Osteocyte (in vitro differentiated cells): ENCODE measurements at places on chromosomes 12 and 14. TPM values are rescaled to one million over a fixed set of nuclear protein-coding genes. Genes with fewer than 3 reads are reported as not detected.

The CDC42BPB gene
- 99.0 and 102 TPM in 2 replicates for total RNA-seq

- no peaks in the 10 kb centered on the region for H3K27me3 ChIP-seq
- no peak overlapping the region for H3K4me3 ChIP-seq
- H3K4me1 ChIP-seq, result peaks cover 46% of the 10 kb centered on the region
- no peak overlapping the region for H3K27ac ChIP-seq
- DNase-seq, result no peak
These were observed 396.5 kb downstream of the RAD51B start for GRCh38 chr14:68216079-68216478.

GRCh38 chr12:44465139-44465538 lies 411.0 kb downstream of the NELL2 start:
- DNase-seq, result no peak
- H3K36me3 ChIP-seq, result no peaks in the 10 kb centered on the region
- peaks cover 3% of the 10 kb centered on the region for H3K27me3 ChIP-seq
- H3K4me3 ChIP-seq, result no peak overlapping the region
- no peaks in the 10 kb centered on the region for H3K4me1 ChIP-seq

DNA sequence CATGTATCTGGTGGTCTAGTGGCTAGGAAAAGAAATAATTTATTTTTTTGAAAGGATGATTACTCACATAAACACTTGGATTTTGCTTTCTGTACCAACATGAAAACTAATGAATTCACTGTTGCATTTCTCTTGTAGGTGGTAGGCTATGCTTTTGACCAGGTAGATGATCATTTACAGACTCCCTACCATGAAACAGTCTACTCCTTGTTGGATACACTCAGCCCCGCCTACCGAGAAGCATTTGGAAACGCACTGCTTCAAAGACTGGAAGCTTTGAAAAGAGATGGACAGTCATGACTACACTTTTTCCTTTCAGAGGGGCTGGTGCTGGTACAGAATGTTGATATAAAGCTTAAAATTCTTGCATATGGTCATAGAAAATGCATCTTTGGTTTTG lies 6.5 kb upstream of the AK7 start:
- no peak overlapping the region for H3K27ac ChIP-seq
- no peaks in the 10 kb centered on the region for H3K27me3 ChIP-seq
- no peak overlapping the region for H3K4me3 ChIP-seq
- H3K36me3 ChIP-seq, result peaks cover 13% of the 10 kb centered on the region
- no peaks in the 10 kb centered on the region for H3K4me1 ChIP-seq
- no peak for DNase-seq

The ESRRB gene
- not detected in 2 replicates for total RNA-seq

GRCh38 chr14:60485057-60485597 lies 736 bp downstream of the C14orf39 start:
- peak overlapping the region; percentile 59 for H3K4me3 ChIP-seq
- peaks cover 3% of the 10 kb centered on the region for H3K36me3 ChIP-seq
- H3K4me1 ChIP-seq, result peaks cover 8% of the 10 kb centered on the region
- H3K27me3 ChIP-seq, result peaks cover 30% of the 10 kb centered on the region

- H3K4me3 ChIP-seq, result no peak overlapping the region
- peaks cover 6% of the 10 kb centered on the region for H3K4me1 ChIP-seq
- H3K27ac ChIP-seq, result no peak overlapping the region
- no peak for DNase-seq
- peaks cover 10% of the 10 kb centered on the region for H3K27me3 ChIP-seq
These were observed 150.9 kb downstream of the EMP1 start for GRCh38 chr12:13347241-13348043.

- DNase-seq, result no peak
- H3K27me3 ChIP-seq, result no peaks in the 10 kb centered on the region
- no peak overlapping the region for H3K4me3 ChIP-seq
These were observed 17.8 kb downstream of the RASSF8 start for GRCh38 chr12:25976289-25976688.

The RHEBL1 gene
- total RNA-seq, result 0.86 and 1.2 TPM in 2 replicates

- H3K36me3 ChIP-seq, result peaks cover 66% of the 10 kb centered on the region
- peak overlapping the region; percentile 93 for H3K27ac ChIP-seq
- no peaks in the 10 kb centered on the region for H3K27me3 ChIP-seq
- H3K4me3 ChIP-seq, result no peak overlapping the region
These were observed 52.4 kb downstream of the NTN4 start for GRCh38 chr12:95738024-95738611.

The MAP3K9 gene
- 1.3 and 1.4 TPM in 2 replicates for total RNA-seq

- peaks cover 39% of the 10 kb centered on the region for H3K4me1 ChIP-seq
- no peak overlapping the region for H3K4me3 ChIP-seq
- no peak for DNase-seq
- H3K36me3 ChIP-seq, result no peaks in the 10 kb centered on the region
These were observed 3.8 kb downstream of the ZBTB42 start for GRCh38 chr14:104804481-104805325.

GRCh38 chr14:51004352-51004800 lies 60.1 kb upstream of the PYGL start:
- peak overlapping the region; percentile 83 for H3K27ac ChIP-seq
- H3K4me3 ChIP-seq, result no peak overlapping the region
- no peaks in the 10 kb centered on the region for H3K27me3 ChIP-seq
- peaks cover 4% of the 10 kb centered on the region for H3K36me3 ChIP-seq
- DNase-seq, result no peak
- H3K4me1 ChIP-seq, result peaks cover 57% of the 10 kb centered on the region

DNA sequence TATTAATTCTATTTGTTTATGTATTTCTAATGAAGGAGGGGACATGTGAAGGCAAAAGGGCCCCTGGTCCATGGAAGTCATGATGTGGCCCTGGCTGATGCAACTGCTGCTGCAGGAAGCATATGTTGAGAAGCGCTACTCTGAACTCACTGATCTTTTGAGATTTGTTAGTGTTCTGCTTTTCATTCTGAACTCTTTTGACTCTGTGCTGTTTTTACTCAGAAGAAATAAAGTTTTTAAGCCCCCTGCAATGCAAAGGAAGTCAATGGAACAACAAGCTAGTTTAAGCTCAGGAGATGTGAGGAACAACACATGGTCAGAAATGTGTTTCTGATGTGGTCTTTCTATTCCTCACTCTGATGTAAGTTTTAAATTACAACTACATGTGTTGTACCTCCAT lies 88.9 kb upstream of the BTG1 start:
- no peak overlapping the region for H3K27ac ChIP-seq
- H3K36me3 ChIP-seq, result no peaks in the 10 kb centered on the region
- H3K27me3 ChIP-seq, result no peaks in the 10 kb centered on the region
- no peak for DNase-seq

GRCh38 chr12:66529934-66530333 lies 148.9 kb downstream of the GRIP1 start:
- no peaks in the 10 kb centered on the region for H3K27me3 ChIP-seq
- no peaks in the 10 kb centered on the region for H3K36me3 ChIP-seq
- no peak for DNase-seq
- no peak overlapping the region for H3K4me3 ChIP-seq
- H3K27ac ChIP-seq, result no peak overlapping the region

GRCh38 chr12:46159309-46159901 lies 109.4 kb downstream of the SLC38A1 start:
- H3K4me1 ChIP-seq, result peaks cover 24% of the 10 kb centered on the region
- DNase-seq, result no peak
- H3K27me3 ChIP-seq, result no peaks in the 10 kb centered on the region
- H3K27ac ChIP-seq, result no peak overlapping the region
- H3K36me3 ChIP-seq, result peaks cover 4% of the 10 kb centered on the region
- no peak overlapping the region for H3K4me3 ChIP-seq

The MLF2 gene
- 141 and 162 TPM in 2 replicates for total RNA-seq

DNA sequence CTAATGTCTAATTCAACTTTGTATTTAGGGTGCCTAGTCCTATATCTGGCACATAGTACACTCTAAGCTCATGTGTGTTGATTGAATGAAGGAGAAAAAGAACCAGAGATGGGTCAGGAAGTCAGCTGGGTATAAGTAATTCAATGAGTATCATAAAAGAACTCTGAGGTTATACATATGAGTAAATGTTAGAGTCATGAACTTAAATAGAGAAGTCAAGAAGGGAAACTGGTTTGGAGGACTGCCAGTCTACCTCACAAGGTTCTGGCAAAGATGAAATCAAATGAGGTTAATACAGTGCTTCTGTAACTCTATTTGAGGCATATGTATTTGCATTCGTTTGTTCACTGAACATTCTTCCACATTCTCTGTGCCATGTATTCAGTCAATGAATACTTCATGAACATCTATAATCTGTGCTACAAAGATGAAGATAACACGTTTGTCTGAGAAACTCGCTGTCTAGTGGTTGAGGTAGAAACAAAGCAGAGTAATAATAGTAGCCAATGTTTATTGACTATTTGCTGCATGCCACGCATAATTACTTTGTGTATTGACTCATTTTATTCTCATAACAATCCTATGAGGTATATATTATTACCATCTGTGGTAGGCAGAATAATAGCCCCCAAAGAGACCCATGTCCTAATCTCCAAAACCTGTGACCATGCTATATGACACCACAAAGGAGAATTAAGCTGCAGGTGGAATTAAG lies 88.9 kb downstream of the PTGER2 start:
- peaks cover 25% of the 10 kb centered on the region for H3K4me1 ChIP-seq
- no peaks in the 10 kb centered on the region for H3K27me3 ChIP-seq
- H3K36me3 ChIP-seq, result no peaks in the 10 kb centered on the region
- H3K27ac ChIP-seq, result no peak overlapping the region
- DNase-seq, result no peak
- no peak overlapping the region for H3K4me3 ChIP-seq

- DNase-seq, result peak; percentile 94
- no peaks in the 10 kb centered on the region for H3K36me3 ChIP-seq
- H3K4me1 ChIP-seq, result peaks cover 5% of the 10 kb centered on the region
- H3K27me3 ChIP-seq, result no peaks in the 10 kb centered on the region
- no peak overlapping the region for H3K27ac ChIP-seq
These were observed 21.3 kb downstream of the FKBP11 start for GRCh38 chr12:48903982-48904411.

The IGF1 gene
- 0.21 and 0.40 TPM in 2 replicates for total RNA-seq

DNA sequence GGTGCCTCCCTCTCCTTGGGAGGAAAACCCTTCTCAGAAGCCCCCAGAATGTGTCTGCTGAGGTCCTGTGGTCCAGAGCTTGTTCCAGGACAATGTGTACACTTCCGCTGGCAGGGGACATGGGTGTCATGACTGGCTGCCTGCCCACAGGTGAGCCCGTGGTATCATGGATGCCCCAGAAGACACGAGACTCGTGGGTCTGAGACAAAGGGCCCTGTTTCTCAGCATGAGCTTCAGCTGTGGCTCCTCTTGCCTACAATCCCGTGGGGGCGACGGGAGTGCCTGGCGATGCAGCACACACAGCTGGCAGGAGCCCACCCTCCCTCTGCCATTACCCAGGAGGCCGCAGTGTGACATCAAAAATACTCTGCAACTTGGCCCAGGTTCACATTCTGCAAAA lies 7.0 kb downstream of the TMEM121 start:
- peaks cover 6% of the 10 kb centered on the region for H3K27me3 ChIP-seq
- H3K27ac ChIP-seq, result no peak overlapping the region
- no peak overlapping the region for H3K4me3 ChIP-seq
- no peaks in the 10 kb centered on the region for H3K4me1 ChIP-seq

DNA sequence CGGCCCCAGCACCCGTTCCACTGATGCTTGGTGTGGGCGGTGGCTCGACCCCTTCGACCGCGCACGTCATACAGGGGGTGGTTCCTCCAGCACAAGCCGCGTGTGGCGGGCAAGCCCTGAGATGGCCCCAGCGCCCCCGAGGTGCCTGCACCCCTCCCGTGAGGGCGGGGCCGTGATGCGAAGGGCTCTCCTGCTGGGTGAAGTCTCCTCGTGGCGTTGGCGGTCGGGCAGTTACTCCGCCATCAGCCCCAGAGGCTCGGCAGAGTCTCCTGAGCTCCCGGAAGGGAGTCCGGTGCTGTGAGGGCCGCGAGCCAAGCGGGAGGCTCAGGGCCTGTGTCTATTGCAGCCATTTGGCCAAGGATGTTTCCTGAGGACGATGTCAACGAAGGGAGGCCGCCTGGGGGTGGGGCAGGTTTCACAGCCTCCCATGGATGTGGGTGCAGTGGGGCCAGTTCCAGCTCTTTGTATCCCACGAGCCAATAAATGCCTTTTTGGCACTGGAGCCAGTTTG lies 78.1 kb upstream of the GALNT9 start:
- DNase-seq, result no peak
- H3K4me3 ChIP-seq, result no peak overlapping the region
- H3K27ac ChIP-seq, result no peak overlapping the region

DNA sequence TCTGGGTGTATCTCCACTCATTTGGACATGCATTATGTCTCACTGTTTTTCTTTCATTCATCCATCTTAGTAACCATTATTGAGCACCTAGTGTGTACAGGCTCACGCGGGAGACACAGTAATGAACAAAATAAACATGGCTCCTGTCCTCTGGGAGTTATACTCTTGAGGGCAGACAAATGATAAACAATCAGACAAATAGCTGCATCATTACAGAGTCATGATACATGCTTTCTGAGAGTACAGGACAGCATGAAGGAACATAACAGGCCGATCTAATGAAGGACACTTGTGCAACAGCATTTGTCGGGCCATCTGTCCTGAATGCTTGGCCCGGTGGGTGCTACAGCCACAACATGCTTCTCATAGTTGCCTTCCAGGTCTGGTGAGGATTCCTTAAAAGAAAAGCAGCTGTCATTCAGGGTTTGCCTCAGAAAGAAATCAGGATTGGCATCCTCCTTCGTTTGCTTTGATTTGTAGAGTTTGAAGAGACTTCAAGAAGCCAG lies 77.2 kb upstream of the EGLN3 start:
- H3K27ac ChIP-seq, result no peak overlapping the region
- peaks cover 36% of the 10 kb centered on the region for H3K27me3 ChIP-seq
- no peak overlapping the region for H3K4me3 ChIP-seq
- no peak for DNase-seq
- no peaks in the 10 kb centered on the region for H3K4me1 ChIP-seq
- no peaks in the 10 kb centered on the region for H3K36me3 ChIP-seq

DNA sequence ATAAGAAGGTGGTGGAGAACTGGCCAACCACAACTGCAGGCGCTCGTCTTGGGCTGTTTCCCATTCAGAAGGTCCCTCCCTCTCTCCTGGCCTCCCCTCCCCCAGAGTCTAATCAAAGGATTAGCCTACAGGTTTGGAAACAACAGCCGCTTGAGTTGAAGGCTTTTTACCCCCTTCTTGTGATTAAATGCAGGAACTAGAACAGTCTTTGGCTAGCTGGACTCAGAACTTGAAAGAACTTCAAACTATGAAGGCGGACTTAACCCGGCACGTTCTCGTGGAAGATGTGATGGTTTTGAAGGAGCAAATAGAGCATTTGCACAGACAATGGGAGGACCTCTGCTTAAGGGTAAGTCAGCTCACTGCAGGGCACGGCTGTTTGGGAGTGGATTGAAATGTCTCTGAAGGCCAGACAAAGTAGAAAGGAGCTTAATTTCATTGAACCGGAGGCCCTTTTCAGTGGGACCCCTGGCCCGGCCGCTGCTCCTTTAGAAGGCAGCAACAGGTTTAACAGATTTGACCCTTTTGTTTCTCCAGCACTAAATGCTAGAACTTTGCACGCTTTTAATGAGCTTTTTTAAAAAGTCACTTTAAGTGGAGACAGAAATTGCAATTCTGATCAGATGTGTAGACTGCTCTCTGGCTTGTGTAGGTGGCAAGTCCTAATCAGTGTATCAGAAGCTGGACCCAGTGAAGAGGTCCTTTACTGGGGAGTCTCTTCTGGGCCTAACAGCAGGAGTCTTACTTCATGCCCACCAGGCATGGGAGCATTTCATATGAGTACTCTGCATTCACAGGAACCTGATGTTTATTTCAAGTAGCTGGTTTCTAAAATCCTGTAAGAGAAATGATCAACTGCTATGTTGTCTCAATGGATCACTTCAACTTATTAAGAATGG lies 107.7 kb downstream of the ESR2 start:
- no peak overlapping the region for H3K27ac ChIP-seq
- peaks cover 6% of the 10 kb centered on the region for H3K36me3 ChIP-seq
- H3K27me3 ChIP-seq, result no peaks in the 10 kb centered on the region
- H3K4me1 ChIP-seq, result peaks cover 23% of the 10 kb centered on the region

- no peaks in the 10 kb centered on the region for H3K27me3 ChIP-seq
- peaks cover 57% of the 10 kb centered on the region for H3K4me1 ChIP-seq
- no peak overlapping the region for H3K4me3 ChIP-seq
- peak overlapping the region; percentile 38 for H3K27ac ChIP-seq
- DNase-seq, result no peak
These were observed 70.9 kb downstream of the TRIM9 start for GRCh38 chr14:51023964-51024363.
